ENCODE measurements at places on chromosomes 7 and 10. TPM values are rescaled to one million over a fixed set of nuclear protein-coding genes. Genes with fewer than 3 reads are reported as not detected.

Gene GJD4
- total RNA-seq = not detected

DNA sequence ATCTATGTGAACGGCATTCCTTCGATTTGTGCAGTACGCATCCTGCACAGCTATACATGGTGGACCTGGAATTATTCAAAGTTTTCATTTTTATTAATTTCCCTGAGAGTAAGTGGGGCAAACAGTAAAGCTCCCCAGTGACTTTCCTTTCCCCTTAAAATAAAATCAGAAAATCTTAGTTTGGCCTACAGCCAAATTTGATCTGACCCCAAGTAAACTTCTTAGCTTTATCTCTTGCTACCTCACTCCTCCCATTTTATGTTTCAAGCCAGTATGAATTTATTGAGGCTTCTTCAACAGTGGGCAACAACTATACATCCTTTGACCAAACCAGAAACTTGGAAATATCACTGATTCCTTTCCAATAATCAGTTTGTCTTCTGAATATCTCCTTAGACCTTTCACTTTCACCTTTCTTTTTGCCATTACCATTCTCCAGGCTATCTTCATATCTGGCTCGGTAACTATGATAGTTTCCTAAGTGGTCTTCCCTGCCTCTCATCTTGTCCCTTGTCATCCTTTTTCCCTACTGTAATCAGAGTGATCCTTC lies 11.1 kb downstream of the SPAG6 start:
- DNase-seq = no peak

DNA sequence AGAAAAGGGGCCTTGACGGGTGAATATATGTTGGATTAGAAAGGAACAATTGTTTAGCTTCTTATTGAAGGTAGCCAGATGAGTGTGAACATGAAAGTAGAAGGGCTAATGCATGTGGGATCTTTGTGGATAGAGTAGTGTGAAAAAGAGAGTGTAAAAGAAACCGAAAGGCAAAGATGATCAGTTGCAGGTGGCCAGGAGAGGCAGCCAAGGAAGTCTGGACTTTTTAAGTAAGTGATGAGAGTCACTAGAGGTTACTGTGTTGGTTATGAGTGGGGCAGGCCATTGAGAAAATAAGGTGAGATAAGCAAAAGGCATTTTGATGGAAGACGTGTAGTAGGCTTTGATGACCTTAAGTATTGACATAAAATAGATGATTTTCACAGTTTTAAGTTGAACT lies 64.7 kb upstream of the ETV1 start:
- no peak for DNase-seq

GRCh38 chr7:39923091-39923490 lies 27.0 kb upstream of the CDK13 start:
- no peak for DNase-seq
